ENCODE measurements at places on chromosomes 3 and 15. TPM values are rescaled to one million over a fixed set of nuclear protein-coding genes. Genes with fewer than 3 reads are reported as not detected.

The GOLGA6A gene
- total RNA-seq, result not detected

The WNT7A gene
- total RNA-seq, result not detected

GRCh38 chr3:170267793-170268192 is 45.6 kb downstream of the PRKCI start:
- H3K36me3 ChIP-seq, result peaks cover 12% of the 10 kb centered on the region
- H3K27ac ChIP-seq, result no peak overlapping the region
- H3K4me1 ChIP-seq, result no peaks in the 10 kb centered on the region
- H3K4me3 ChIP-seq, result no peak overlapping the region

- DNase-seq, result no peak
- H3K27me3 ChIP-seq, result peaks cover 4% of the 10 kb centered on the region
- no peaks in the 10 kb centered on the region for H3K36me3 ChIP-seq
- no peak overlapping the region for H3K27ac ChIP-seq
- no peaks in the 10 kb centered on the region for H3K4me1 ChIP-seq
These were observed 142.4 kb downstream of the NR1D2 start for GRCh38 chr3:24087469-24087868.

DNA sequence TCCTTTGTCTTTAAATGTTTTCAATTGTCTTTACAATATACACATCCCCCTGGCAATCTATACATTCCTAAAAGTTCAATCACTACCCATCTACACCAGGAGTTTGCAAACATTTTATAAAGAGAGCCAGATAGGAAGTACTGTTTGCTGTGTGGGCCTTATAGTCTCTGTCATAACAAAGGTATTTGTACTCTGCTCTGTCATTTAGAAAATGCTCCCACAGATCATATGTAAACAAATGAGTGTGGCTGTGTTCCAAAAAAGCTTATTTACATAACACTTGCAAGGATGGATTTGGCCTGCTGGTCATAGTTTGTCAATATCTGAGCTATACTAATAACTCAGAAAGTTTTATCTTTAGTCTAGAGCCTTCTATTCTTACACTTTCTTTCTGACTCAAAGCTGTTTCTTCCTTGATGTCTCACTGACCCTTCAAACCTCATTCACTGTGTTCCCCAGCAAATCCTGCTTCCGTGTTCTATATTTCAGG is 511.9 kb downstream of the GBE1 start:
- H3K27me3 ChIP-seq, result peaks cover 2% of the 10 kb centered on the region
- H3K27ac ChIP-seq, result no peak overlapping the region
- peaks cover 15% of the 10 kb centered on the region for H3K4me1 ChIP-seq
- DNase-seq, result peak; percentile 48
- peak overlapping the region; percentile 10 for H3K4me3 ChIP-seq
- H3K36me3 ChIP-seq, result no peaks in the 10 kb centered on the region

DNA sequence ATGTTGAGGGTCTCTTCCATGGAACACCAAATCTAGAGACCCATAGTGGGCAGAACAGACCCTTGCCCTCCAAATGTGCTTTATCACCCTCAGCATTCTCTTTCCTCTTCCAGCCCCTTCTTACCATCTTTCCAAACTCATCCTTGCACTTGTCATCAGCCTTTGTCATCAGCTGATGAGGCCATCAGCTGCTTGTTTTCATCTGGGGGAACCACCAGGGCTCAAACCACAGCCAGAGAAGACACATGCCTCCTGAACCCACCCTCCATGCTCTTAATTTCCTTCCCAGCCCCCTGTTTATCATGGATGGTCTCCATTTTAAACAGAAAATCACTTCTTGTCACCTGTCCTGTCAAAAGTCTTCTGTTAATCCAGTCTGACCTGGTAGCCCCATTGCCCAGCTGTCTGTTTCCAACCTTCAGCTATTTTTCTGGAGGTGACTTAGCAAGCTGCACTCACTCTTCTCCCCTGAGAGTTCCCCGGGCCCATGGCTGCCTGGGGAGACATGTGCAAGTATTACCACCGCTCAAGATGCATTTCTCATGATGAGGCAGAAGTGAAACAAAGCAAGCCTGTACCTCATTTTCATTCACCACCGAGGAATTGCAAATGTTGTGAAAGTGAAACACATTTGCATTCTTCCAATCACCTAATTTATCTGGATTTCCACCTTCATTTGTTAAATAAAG is 14.7 kb upstream of the SYNM start:
- peaks cover 13% of the 10 kb centered on the region for H3K4me1 ChIP-seq
- no peak overlapping the region for H3K4me3 ChIP-seq
- H3K36me3 ChIP-seq, result no peaks in the 10 kb centered on the region
- peaks cover 18% of the 10 kb centered on the region for H3K27me3 ChIP-seq
- no peak overlapping the region for H3K27ac ChIP-seq
- DNase-seq, result no peak

DNA sequence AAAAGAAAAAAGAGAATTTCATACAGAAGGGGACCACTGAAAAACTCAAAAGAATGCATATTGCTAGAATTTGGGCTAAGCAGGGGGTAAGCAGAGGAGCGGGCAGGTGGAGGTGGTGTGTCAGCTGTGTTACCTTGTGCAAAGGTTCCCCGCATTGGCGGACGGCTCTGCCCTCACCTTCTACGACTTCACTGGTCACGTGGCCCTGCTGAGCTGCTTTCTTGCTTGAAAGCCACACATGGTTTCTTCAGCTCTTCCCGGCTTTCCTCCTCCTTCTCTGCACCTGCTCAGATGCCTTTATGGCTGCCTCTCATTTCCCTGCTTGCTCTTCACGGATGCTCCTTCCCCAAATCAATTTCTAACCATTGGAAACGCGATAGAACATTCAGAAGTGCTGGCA is 30.5 kb downstream of the FAH start:
- H3K36me3 ChIP-seq, result peaks cover 76% of the 10 kb centered on the region
- no peaks in the 10 kb centered on the region for H3K27me3 ChIP-seq
- peak overlapping the region; percentile 24 for H3K27ac ChIP-seq
- no peak for DNase-seq
- H3K4me1 ChIP-seq, result peaks cover 41% of the 10 kb centered on the region

DNA sequence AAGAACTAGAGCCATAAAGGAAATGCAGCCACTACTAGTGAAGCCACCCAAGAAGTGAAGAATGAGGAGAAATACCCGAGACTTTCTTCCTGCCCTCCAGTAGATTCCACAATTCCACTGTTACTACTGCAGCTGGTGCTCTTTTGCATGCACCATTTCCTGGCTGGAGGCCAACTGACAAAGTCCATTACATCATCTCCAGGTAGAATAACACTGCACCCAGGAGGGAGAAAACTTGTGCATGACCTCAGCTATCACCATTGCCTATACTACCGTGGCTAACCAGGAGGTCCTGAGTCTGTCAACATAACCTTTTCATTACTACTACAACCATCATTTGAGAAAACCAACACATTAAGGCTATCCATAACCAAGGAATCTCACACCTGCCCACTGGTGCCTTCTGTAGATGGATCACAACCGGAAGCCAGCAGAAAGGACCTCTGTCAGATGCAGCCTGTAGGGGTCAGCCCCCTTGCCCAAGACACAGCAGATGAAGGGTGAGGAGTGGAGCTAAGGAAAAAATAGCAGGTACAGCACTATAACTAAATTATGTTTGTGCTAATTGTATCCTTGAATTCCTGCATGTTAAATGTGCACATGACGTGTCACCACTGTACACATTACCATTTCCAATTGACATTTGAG is 200.8 kb upstream of the C2CD4B start:
- H3K36me3 ChIP-seq, result no peaks in the 10 kb centered on the region
- no peak for DNase-seq
- no peak overlapping the region for H3K4me3 ChIP-seq
- H3K4me1 ChIP-seq, result peaks cover 8% of the 10 kb centered on the region
- no peak overlapping the region for H3K27ac ChIP-seq
- peaks cover 25% of the 10 kb centered on the region for H3K27me3 ChIP-seq

GRCh38 chr3:147390589-147391569 is 15.5 kb downstream of the ZIC4 start:
- peaks cover 23% of the 10 kb centered on the region for H3K36me3 ChIP-seq
- H3K27me3 ChIP-seq, result peaks cover 80% of the 10 kb centered on the region
- H3K4me3 ChIP-seq, result peak overlapping the region; percentile 87
- H3K4me1 ChIP-seq, result peaks cover 34% of the 10 kb centered on the region
- no peak for DNase-seq

DNA sequence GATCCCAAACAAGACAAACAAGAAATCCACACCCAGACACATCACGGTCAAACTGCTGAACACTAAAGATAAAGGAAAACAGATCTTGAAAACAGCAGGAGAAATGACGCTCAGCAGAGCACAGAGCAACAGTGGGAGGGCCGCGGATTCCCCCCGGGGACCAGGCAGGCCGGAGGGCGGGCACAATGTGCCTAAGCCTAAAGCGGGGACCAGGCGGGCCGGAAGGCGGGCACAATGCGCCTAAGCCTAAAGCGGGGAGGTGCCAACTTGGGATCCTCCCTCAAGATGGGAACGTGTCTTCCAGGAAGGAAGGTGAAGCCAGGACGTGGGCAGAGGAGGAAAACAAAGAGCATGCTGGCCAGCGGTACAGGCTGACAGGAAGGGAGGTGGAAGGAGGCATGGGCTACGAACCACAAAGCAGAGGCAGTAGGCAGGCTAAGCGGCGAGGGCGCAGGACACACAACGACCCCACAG is 31.1 kb downstream of the CYFIP1 start:
- H3K36me3 ChIP-seq, result peaks cover 5% of the 10 kb centered on the region
- H3K27ac ChIP-seq, result peak overlapping the region; percentile 47
- no peak for DNase-seq
- no peaks in the 10 kb centered on the region for H3K27me3 ChIP-seq
- no peak overlapping the region for H3K4me3 ChIP-seq
